Left ventricle myocardium inferior (tissue), 1 donor: ENCODE measurements at places on chromosomes 1 and 21. TPM values are rescaled to one million over a fixed set of nuclear protein-coding genes. Genes with fewer than 3 reads are reported as not detected.

LCE1E gene
- not detected for total RNA-seq

CD1C gene
- total RNA-seq = 0.41 TPM

DDAH1 gene
- total RNA-seq = 10.1 TPM

OPRD1 gene
- not detected for total RNA-seq

SLC2A5 gene
- total RNA-seq = 4.2 TPM

NADK gene
- 25.3 TPM for total RNA-seq

GPR89B gene
- total RNA-seq = 6.2 TPM

TMEM53 gene
- total RNA-seq = 11.5 TPM

CRB1 gene
- total RNA-seq = 0.05 TPM

DNA sequence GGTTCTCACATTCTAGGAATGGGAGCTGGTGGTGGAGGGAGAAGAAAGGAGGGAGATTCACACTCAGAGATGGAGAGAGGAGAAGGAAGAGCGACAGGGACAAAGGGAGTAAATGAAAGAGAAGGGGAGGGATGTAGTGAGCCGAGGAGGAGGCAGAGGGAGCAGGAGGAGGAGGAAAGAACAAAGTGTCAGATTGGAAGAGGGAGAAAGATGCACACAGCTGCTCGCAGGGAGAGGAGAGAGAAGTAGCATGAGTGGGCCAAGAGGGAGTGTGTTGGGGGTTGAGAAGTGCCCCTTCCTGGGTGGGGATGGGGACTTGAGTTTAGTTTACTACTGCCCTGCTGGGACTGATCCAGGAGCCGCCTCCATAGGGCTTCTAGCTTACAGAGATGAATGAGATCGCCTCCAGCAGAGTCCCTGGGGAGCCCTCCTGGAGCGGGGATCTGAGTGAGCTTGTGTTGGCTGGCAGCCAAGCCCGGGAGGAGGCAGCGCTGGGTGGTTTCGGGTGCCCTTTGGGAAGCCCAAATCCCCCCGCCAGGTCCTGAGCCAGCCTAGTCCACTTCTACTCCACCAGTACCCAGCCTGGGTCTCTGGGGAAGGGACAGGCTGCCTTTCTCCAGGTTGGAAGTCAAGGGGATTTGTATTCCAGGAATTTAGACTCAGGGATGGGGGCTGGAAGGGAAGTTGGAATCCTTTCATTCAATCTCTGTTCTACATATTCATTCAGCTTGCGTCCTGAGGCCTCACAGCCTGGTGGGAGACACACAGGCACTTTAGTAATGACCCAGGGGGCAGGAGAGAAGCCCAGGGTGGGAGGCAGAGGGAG, 20.9 kb downstream of the PTPRU start:
- no peak overlapping the region for H3K27ac ChIP-seq
- no peak overlapping the region for H3K4me3 ChIP-seq
- H3K36me3 ChIP-seq = no peaks in the 10 kb centered on the region
- DNase-seq = no peak
- peaks cover 18% of the 10 kb centered on the region for H3K4me1 ChIP-seq
- H3K27me3 ChIP-seq = peaks cover 34% of the 10 kb centered on the region

- H3K4me3 ChIP-seq = no peak overlapping the region
- H3K36me3 ChIP-seq = no peaks in the 10 kb centered on the region
- no peaks in the 10 kb centered on the region for H3K27me3 ChIP-seq
Observed at GRCh38 chr1:59332983-59333382, 36.1 kb downstream of the FGGY start.

GRCh38 chr21:45974073-45975019, 7.2 kb upstream of the COL6A1 start:
- peaks cover 78% of the 10 kb centered on the region for H3K4me1 ChIP-seq
- peak; percentile 70 for DNase-seq
- peak overlapping the region; percentile 97 for H3K27ac ChIP-seq
- H3K4me3 ChIP-seq = peak overlapping the region; percentile 69
- H3K27me3 ChIP-seq = no peaks in the 10 kb centered on the region

GRCh38 chr1:159775716-159776115, 5.0 kb upstream of the DUSP23 start:
- H3K27ac ChIP-seq = peak overlapping the region; percentile 69
- H3K27me3 ChIP-seq = no peaks in the 10 kb centered on the region
- DNase-seq = no peak
- H3K4me1 ChIP-seq = peaks cover 25% of the 10 kb centered on the region
- no peaks in the 10 kb centered on the region for H3K36me3 ChIP-seq

DNA sequence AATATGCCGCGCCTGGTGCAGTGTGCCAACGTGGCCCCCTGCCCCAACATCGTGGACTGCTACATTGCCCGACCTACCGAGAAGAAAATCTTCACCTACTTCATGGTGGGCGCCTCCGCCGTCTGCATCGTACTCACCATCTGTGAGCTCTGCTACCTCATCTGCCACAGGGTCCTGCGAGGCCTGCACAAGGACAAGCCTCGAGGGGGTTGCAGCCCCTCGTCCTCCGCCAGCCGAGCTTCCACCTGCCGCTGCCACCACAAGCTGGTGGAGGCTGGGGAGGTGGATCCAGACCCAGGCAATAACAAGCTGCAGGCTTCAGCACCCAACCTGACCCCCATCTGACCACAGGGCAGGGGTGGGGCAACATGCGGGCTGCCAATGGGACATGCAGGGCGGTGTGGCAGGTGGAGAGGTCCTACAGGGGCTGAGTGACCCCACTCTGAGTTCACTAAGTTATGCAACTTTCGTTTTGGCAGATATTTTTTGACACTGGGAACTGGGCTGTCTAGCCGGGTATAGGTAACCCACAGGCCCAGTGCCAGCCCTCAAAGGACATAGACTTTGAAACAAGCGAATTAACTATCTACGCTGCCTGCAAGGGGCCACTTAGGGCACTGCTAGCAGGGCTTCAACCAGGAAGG, 4.3 kb downstream of the GJB3 start:
- DNase-seq = no peak
- peaks cover 38% of the 10 kb centered on the region for H3K27me3 ChIP-seq
- no peaks in the 10 kb centered on the region for H3K36me3 ChIP-seq
- no peak overlapping the region for H3K27ac ChIP-seq

DNA sequence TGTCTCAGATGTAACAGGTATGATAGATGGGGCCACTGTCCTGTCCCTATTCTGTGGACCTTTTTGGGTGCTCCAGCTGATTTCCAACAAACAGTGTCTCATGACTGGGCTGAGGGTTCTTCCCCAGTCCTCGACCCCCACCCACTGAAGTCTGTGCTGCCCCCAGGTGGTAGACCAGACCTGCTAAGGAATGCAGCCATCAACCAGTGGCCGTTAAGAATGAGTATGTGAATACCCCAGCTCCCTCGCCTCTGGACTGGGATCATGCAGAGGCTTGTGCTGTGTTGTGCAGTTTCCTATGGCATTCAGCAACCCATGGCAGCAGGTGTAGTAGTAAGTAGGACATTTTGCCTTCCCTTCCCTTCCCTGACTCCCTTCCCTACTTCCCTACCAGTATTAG, 183.1 kb upstream of the KAZN start:
- H3K36me3 ChIP-seq = no peaks in the 10 kb centered on the region
- peaks cover 25% of the 10 kb centered on the region for H3K27me3 ChIP-seq
- H3K4me3 ChIP-seq = no peak overlapping the region

DNA sequence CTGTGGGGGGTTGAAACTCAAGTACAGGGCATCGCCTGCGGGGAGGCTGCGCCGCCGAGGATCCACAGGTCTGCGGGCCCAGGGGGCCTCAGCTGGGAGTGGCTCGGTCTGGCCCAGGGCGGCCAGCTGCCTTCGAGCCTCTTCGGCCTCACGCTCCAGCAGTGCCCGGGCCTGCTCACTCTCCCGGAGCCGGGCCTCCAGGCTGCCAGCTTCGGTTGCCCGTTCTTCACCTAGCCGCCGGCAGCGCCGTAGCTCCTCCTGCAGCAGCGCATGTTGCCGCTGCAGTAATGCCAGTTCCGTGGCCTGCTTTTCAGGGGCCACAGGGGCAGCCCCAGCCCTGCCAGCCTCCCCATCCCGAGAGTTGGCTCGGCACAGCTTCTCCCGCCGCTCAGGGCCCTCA, 9.4 kb downstream of the RXFP4 start:
- no peak for DNase-seq
- peaks cover 95% of the 10 kb centered on the region for H3K36me3 ChIP-seq
- no peak overlapping the region for H3K27ac ChIP-seq
- no peaks in the 10 kb centered on the region for H3K27me3 ChIP-seq
- no peak overlapping the region for H3K4me3 ChIP-seq
- peaks cover 3% of the 10 kb centered on the region for H3K4me1 ChIP-seq

DNA sequence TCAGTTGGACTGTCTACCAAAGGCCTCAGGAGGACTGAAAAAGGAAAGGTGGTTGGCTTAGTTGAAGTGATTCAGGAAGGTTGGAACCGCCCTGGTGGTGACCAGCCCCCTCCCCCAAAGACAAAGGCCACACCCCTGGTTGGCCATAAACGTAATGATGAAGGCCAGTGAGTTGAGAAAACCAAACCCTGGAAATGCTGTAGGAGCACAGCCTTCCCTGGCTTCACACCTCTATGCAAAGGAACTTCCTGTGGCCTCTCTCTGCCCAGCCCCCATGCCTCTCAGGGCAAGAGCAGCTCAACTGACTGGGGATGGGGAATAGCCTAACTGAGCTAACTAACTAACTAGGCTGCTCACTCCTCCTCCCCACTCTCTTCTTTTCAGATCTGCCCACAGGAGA, 90.4 kb downstream of the NPHP4 start:
- peaks cover 54% of the 10 kb centered on the region for H3K36me3 ChIP-seq
- no peak overlapping the region for H3K4me3 ChIP-seq
- no peak for DNase-seq
- H3K27me3 ChIP-seq = no peaks in the 10 kb centered on the region

DNA sequence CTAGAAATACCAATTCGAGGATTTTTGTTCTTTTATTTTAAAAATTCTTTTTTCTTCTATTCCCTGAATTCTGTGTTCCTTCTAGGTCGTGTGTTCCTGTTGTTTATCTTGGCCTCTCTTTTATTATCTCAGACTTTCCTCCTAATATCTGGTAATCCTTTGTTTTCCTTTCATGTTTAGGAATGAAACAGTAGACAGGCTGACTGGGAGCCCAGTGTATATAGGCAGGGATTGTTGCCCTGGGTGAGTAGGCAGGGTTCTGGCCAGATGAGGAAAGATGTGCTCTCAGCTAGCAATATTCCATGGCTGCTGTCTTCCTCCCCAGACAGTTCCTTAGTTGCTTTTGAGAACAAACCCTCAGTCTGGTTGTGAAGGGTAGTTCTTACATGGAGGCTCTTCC, 161.8 kb upstream of the PDE4B start:
- no peak overlapping the region for H3K27ac ChIP-seq
- no peaks in the 10 kb centered on the region for H3K4me1 ChIP-seq
- H3K27me3 ChIP-seq = no peaks in the 10 kb centered on the region
- H3K4me3 ChIP-seq = no peak overlapping the region
- DNase-seq = no peak

GRCh38 chr1:238340989-238341388, 450.3 kb upstream of the ZP4 start:
- no peaks in the 10 kb centered on the region for H3K4me1 ChIP-seq
- no peak for DNase-seq

DNA sequence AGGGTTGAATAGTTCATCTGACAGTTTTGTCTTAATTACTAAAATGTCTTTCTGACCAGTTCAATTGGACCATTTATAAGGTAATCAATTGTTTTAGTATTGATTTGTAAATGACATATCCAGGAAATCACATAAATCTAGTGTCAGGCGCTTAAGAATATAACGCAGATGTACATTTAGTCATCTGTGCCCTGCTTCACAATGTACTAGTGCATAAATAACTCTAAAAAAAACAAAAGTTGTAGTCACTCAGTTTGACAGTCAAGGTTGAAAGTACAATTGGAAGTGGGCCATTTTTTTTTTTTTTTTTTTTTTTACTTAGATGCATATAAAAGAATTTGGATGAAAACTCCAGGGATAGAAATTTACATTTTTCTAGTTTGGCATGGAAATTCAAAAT, 490.4 kb downstream of the PTPRC start:
- no peaks in the 10 kb centered on the region for H3K4me1 ChIP-seq
- no peaks in the 10 kb centered on the region for H3K27me3 ChIP-seq
- DNase-seq = no peak
- no peaks in the 10 kb centered on the region for H3K36me3 ChIP-seq
- H3K27ac ChIP-seq = no peak overlapping the region
- H3K4me3 ChIP-seq = no peak overlapping the region

GRCh38 chr1:73537400-73537799, 660.6 kb downstream of the LRRIQ3 start:
- no peak overlapping the region for H3K4me3 ChIP-seq
- DNase-seq = no peak
- H3K4me1 ChIP-seq = no peaks in the 10 kb centered on the region
- no peak overlapping the region for H3K27ac ChIP-seq

GRCh38 chr1:56060906-56061305, 518.5 kb downstream of the PLPP3 start:
- no peaks in the 10 kb centered on the region for H3K27me3 ChIP-seq
- DNase-seq = no peak
- H3K4me3 ChIP-seq = no peak overlapping the region
- H3K36me3 ChIP-seq = no peaks in the 10 kb centered on the region
- peaks cover 6% of the 10 kb centered on the region for H3K4me1 ChIP-seq
- no peak overlapping the region for H3K27ac ChIP-seq

DNA sequence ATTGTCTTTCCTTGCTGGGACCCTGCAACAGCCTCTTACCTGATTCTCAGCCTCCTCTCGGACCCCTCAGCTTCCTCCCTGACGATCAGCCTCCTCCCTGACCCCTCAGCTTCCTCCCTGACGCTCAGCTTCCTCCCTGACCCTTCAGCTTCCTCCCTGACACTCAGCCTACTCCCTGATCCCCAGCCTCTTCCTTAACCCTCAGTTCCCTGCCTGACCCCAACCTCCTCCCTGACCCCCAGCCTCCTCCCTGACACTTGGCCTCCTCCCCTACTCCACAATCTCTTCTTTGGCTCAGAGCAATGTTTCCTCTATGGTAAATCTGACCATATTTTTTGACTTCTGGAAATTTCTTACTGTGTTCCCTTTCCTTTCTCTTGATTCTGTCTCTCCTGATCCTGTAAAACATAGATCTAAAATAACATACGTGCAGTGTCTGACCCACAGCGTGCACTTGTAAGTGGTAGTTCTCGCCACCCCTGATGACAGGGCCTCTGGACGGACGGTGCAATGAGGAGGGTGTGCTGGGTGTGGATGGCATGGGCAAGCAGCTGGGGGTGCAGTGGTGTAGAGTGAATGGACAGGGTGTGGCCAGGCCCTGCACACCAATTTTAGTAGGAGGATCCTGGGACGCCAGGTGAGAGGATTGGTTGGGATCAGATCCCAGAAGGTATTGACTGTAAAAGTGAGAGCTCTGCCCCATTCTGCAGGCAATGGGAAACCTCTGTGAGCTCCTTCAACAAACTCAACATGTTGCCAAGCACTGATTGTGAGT, 264.1 kb downstream of the FOXD2 start:
- no peak overlapping the region for H3K27ac ChIP-seq
- H3K4me3 ChIP-seq = no peak overlapping the region
- peaks cover 33% of the 10 kb centered on the region for H3K27me3 ChIP-seq
- DNase-seq = no peak
- H3K4me1 ChIP-seq = no peaks in the 10 kb centered on the region

- no peak overlapping the region for H3K4me3 ChIP-seq
- peaks cover 20% of the 10 kb centered on the region for H3K4me1 ChIP-seq
- no peaks in the 10 kb centered on the region for H3K36me3 ChIP-seq
- DNase-seq = no peak
- H3K27me3 ChIP-seq = no peaks in the 10 kb centered on the region
- peak overlapping the region; percentile 73 for H3K27ac ChIP-seq
Observed at GRCh38 chr1:41557751-41558455, 73.4 kb upstream of the EDN2 start.

GRCh38 chr1:178472531-178472930, 24.2 kb downstream of the CLEC20A start:
- H3K36me3 ChIP-seq = peaks cover 65% of the 10 kb centered on the region
- DNase-seq = no peak
- H3K27ac ChIP-seq = no peak overlapping the region
- no peaks in the 10 kb centered on the region for H3K27me3 ChIP-seq
- peaks cover 13% of the 10 kb centered on the region for H3K4me1 ChIP-seq
